Activated CD4-positive, alpha-beta memory T cell treated with anti-CD3 and anti-CD28 coated beads, Interleukin-2, amount 10 ng/mL, durations not matched to agents 7 days and 5 days (primary cell): ENCODE measurements at places on chromosomes 6 and 20.

- H3K36me3 ChIP-seq = no peaks in the 10 kb centered on the region
- H3K27ac ChIP-seq = no peak overlapping the region
- H3K27me3 ChIP-seq = no peaks in the 10 kb centered on the region
Observed at GRCh38 chr6:16284472-16284871, 46.1 kb downstream of the GMPR start.

- H3K27me3 ChIP-seq = peaks cover 28% of the 10 kb centered on the region
- DNase-seq = no peak
- H3K4me3 ChIP-seq = no peak overlapping the region
- H3K36me3 ChIP-seq = no peaks in the 10 kb centered on the region
Observed at GRCh38 chr6:41519745-41520699, 26.2 kb upstream of the FOXP4 start.

DNA sequence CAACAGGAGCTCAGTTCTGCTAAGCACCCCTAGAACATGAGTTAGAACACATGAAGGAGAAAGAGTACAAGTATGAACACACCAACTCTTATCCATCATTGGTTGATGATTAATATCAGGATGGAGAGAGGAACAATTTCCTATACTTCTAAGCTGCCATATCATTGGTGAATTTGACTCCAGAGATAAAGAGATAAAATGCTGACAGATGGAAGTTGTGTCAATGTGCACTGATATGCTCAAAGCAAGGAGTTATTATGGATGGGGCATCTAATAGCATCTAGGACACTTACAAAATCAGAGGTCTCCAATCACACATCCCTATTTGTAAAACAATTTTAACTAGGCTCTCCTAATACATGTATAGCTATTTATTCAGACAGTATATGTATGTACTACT lies 145.4 kb downstream of the BFSP1 start:
- H3K27ac ChIP-seq = no peak overlapping the region
- no peaks in the 10 kb centered on the region for H3K4me1 ChIP-seq
- H3K27me3 ChIP-seq = peaks cover 16% of the 10 kb centered on the region
- DNase-seq = no peak
- no peaks in the 10 kb centered on the region for H3K36me3 ChIP-seq

DNA sequence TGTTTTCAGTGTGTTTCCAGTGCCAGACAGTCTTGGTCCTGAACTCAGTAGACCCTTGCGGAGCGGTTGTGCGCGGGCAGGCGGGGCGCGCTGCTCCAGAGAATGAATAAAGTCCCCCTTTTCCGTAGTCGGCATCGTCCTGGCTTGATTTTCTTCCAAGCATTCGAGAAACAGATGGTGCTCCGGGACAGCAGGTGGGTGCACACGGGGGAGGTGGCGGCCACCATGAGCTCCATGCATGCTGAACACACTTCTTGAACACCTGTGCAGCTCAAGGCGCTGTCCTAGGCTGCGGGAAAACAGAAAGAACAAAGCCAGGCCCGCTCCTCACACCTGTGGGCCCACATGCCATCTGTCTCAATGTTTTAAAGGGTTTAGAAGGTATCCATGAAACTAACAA lies 125.2 kb downstream of the TAF4 start:
- H3K4me3 ChIP-seq = no peak overlapping the region
- H3K4me1 ChIP-seq = no peaks in the 10 kb centered on the region
- no peak for DNase-seq

GRCh38 chr20:15949391-15949790 lies 623.9 kb downstream of the KIF16B start:
- H3K4me3 ChIP-seq = no peak overlapping the region
- no peaks in the 10 kb centered on the region for H3K36me3 ChIP-seq
- no peak overlapping the region for H3K27ac ChIP-seq

DNA sequence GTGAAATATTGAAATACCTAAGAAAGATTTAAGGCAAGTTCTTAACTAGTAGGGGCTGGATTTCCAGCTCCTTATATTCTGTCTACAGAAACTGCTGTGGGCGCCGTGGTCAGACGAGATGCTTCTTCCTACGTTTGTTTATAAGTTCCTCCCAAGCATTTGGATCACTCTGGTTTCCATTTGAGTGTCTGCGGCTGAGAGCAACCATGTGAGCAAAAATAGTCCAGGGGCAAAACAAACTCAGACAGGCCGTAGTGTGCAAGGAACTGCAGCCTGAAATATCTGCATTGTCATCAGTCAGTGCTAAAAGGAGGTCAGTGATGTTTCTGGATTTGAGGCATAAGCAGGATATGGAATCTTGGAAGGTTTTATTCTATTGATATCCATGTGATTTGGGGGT lies 485.9 kb upstream of the JAG1 start:
- no peak for DNase-seq
- no peaks in the 10 kb centered on the region for H3K4me1 ChIP-seq
- H3K27ac ChIP-seq = no peak overlapping the region

- no peak overlapping the region for H3K4me3 ChIP-seq
- no peaks in the 10 kb centered on the region for H3K36me3 ChIP-seq
- DNase-seq = no peak
Observed at GRCh38 chr6:124393536-124393935, 568.7 kb upstream of the RNF217 start.

DNA sequence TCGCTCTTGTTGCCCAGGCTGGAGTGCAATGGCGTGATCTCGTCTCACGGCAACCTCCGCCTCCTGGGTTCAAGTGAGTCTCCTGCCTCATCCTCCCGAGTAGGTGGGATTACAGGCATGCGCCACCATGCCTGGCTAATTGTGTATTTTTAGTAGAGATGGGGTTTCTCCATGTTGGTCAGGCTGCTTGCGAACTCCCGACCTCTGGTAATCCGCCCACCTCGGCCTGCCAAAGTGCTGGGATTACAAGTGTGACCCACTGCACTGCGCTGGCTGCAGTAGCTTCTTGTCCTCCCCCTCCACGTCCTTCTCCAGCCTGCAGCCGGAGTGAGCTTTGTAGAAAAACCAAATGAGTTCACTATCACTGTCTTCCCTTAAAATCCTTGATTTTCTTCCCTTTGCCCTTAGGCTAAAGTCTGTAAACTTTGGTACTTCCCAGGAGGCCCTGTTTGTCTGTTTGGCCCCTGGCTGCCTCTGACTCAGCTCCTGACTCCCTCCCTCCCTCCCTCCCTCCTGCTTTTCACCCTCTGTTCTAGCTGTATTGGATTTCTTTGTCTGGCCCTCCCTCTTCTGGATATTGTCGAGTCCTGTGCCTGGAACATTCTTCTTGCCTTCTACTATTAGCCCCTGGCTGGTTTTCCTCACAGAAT lies 12.9 kb downstream of the PARD6B start:
- no peaks in the 10 kb centered on the region for H3K27me3 ChIP-seq
- H3K27ac ChIP-seq = no peak overlapping the region
- H3K36me3 ChIP-seq = peaks cover 11% of the 10 kb centered on the region
- peaks cover 36% of the 10 kb centered on the region for H3K4me1 ChIP-seq
- DNase-seq = no peak

- peaks cover 8% of the 10 kb centered on the region for H3K4me1 ChIP-seq
- H3K36me3 ChIP-seq = no peaks in the 10 kb centered on the region
- DNase-seq = no peak
- H3K4me3 ChIP-seq = no peak overlapping the region
- peaks cover 2% of the 10 kb centered on the region for H3K27me3 ChIP-seq
Observed at GRCh38 chr6:155010940-155011339, 15.8 kb downstream of the TIAM2 start.

GRCh38 chr6:128118401-128118800 lies 217.5 kb upstream of the THEMIS start:
- H3K36me3 ChIP-seq = no peaks in the 10 kb centered on the region
- no peaks in the 10 kb centered on the region for H3K27me3 ChIP-seq
- H3K27ac ChIP-seq = no peak overlapping the region
- no peak for DNase-seq
